RPMI8226 (cell line): ENCODE measurements at places on chromosomes 4 and X.

GRCh38 chr4:89539374-89539773 is 231.8 kb upstream of the GPRIN3 start:
- no peak for DNase-seq

- peak; percentile 2 for DNase-seq
These were observed 307.1 kb downstream of the TEX13A start for GRCh38 chrX:104913348-104913747.

DNA sequence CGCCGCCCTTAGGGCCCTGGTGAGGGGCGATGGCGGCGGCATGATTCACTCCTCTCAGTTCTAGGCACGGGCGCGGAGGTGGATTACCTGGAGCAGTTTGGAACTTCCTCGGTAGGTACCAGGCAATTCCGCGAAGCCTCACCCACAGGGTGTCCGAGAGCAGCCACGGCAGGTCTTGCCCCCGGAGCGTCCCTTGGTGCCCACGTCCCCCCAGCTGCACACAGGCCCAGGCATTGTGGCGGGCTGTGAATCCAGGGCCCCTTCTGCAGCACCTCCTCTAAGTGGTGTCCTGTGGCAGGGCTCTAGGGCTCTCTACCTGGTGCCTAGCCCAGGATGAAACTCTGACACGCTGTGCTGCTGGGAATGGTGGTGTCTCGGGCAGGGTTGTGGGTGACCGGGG is 13.9 kb downstream of the TACC3 start:
- no peak for DNase-seq

DNA sequence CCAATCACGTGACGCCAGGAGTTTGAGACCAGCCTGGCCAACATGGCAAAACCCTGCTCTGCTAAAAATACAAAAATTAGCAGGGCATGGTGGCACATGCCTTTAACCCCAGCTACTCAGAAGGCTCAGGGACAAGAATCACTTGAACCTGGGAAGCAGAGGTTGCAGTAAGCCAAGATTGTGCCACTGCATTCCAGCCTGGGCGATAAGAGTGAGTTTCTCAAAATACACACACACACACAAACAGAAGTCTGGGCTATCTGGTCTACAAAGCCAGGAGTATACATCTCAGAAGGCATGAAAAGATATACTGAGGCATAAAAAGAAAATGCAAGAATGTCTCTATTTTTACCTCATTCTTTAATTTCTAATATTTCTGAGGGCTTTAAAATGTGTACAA is 11.3 kb downstream of the YTHDC1 start:
- DNase-seq = no peak

DNA sequence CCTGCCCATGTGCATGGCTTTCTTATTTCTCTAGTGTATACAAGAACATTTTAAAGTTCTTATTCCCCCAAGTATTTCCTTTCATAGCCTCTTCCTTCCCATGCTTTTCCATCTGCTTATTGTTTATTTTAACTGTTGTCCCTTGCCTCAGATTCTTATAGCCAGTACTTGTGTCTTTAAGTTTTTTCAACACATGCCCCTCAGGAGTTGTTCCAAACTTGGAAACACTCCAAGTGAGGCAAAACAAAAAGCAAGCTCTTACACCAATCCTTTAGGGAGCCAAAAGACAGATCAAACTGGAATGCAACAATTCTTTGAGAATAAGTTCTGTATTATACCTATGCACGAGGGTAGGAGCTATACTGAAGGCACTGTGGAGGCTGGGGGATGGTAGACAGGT is 222.0 kb upstream of the STK26 start:
- DNase-seq = no peak

GRCh38 chrX:132406106-132406505 is 82.7 kb downstream of the MBNL3 start:
- DNase-seq = no peak

DNA sequence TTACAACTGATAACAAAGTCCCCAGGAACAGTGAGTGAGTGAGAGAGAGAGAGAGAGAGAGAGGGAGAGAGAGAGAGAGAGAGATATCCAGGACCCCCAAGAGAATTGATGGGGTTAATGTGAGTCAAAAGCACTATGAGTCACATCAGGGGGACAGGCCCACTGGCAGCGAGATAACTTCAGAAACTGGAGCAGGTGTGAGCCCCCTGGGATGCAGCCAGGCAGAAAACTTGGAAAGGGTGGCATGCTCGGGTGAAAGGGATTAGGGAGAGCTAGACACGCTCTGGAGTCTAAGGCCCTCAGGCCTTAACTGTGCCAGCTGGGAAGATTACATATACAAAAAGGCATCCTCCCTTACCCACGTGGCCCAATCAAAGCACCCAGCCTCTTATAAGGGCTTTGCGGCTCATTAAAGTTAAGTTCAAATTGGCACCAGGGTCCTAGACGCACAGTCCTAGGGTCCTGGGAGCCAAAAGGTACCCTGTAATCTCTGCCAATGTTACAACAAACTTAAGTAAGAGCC is 841 bp downstream of the ACOT9 start:
- DNase-seq = peak; percentile 46

DNA sequence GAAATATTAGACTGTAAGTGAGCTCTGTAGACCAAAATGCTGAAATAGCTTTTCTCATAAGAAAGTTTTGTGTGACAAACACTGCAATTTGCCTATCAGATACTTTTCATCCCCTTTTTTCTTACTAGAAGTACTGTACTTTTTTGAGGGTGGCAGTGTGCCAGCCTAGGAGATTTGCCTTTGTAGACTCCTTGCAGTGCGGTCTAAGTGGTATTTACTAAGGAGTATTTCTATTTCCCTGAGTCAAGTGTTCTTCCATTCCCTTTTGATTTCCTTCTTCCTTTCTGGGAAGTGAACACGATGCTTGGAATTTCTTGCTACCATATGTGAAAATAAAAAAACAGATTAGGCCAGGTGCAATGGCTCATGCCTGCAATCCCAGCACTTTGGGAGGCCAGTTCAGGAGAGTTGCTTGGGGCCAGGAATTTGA is 34.6 kb downstream of the PDLIM5 start:
- DNase-seq = peak; percentile 15

DNA sequence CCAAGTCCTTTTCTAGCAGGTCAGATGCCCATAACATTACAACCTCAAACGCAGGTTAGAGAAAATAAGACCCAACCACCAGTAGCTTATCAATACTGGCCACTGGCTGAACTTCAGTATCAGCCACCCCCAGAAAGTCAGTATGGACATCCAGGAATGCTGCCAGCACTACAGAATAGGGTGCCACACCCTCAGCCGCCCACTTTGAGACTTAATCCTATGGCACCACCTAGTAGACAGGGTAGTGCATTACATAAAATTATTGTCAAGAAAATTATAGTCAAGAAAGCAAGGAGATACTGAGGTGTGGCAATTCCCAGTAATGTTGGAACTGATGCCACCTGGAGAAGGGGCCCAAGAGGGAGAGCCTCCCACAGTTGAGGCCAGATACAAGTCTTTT is 19.9 kb upstream of the TRIM61 start:
- no peak for DNase-seq

GRCh38 chrX:20500171-20500865 is 233.6 kb upstream of the RPS6KA3 start:
- DNase-seq = no peak

DNA sequence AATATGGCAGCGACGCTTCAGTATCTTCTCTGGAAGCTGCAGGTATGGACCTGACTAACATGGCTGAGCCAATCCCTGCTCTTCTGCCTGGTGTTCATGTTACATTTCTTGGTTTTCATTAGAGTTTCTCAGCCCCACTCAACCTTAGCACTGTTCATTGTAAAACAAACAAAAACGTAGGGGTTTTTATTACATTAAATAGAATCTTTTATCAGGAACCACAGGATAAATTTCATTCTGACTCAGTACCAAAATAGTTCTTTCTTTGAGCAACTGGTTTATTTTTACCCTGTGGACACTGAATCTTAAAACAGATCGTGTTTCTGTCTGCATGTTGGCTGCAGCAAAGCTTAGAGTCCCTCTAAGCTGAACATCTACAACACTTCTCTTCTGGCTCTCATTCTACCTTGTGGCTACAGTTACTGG is 27.1 kb downstream of the FHIP1A start:
- no peak for DNase-seq

DNA sequence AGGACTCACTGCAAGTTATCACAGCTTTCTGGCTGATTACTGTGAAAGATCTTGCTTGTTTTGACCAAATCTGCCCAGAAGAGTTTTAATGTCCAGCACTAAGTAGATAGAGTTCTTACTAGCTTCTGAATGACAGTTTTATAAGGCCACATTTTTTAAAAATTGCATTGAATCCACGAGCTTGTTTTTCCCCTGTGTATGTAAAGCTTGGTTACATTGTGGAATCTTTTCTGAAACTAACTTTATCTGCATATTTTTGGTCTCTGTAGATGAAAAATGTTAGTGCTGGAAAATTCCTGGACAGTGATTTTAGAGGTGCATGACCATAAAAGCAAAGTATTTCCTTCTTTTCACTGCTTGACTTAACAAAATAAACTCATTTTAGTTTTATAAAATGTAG is 650.3 kb upstream of the FAM241A start:
- DNase-seq = no peak

DNA sequence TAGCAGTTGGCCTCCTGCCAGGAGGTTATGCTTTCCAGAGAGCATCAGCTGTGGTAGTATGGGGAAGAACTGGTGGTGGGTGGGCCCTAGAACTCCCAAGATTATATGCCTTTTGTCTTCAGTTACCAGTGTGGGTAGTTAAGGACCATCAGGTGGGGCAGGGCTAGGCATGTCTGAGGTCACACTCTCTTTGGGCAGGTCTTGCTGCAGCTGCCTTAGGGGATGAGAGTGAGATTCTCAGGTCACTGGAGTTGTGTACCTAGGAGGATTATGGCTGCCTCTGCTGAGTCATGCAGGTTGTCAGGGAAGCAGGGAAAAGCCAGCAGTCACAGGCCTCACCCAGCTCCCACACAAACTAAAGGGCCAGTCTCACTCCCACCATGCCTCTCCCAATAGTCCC is 172.9 kb upstream of the GYPA start:
- DNase-seq = no peak

- DNase-seq = no peak
These were observed 304.5 kb upstream of the CXorf51A start for GRCh38 chrX:147119088-147119487.

DNA sequence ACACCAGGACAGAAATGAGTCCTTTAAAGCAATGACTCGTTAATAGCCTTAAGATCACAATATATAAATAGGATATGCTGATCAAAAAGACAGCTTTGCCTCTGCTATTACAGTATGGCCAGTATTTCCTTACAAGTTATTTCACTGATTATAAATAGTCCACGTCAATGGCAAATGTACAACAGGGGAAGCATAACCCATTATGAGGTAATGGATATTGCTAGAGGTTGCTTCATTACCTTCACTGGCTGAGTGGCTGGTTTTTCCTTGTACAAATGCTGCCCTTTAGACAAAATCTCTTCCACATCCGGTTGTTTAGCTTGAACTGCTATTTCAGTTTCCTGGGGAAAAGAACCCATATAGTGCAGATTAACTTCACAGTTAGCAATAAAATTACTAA is 764.6 kb upstream of the FTHL17 start:
- no peak for DNase-seq

- no peak for DNase-seq
These were observed 5.5 kb upstream of the HGFAC start for GRCh38 chr4:3436048-3436797.

DNA sequence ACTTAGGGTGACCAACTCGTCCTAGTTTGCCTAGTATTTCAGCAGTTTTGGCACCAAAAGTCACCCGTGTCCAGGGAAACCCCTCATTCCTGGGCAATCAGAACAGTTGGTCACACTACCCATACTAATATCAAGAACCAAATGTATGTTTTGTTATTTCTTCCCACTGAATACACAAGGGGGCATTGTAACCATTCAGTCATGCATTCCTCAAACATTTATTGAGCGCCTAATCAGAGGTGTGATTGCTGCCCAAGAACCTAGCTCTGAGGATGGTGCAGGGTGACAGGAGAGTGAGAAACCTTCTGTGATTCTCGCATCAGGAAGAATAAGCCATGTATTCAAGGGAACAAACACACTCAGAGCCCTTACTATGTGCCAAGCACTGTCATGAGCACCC is 69.8 kb upstream of the RAI2 start:
- no peak for DNase-seq

- DNase-seq = peak; percentile 59
These were observed 83.8 kb upstream of the MAML3 start for GRCh38 chr4:140237616-140238350.

DNA sequence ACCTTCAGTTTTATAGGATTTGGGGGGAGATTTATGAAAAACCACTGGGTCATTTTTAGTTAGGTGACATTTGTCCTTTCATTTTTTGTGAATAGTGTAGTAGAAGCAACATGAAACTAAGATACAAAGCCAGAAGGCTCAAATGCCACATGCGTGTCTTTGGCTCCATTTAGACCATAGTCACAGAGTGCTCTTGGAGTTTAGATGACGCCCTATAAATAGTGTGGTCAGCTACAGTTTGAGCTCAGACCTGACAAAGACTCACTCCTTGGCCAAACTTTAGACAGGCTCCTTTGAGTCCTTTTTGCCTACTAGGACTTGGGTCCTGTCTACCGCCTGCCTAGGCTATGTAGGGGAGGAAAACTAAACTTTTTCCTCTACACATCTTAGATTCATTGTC is 16.8 kb upstream of the PAGE1 start:
- no peak for DNase-seq

GRCh38 chr4:158353541-158354304 is 143.4 kb downstream of the TMEM144 start:
- no peak for DNase-seq
